Fibroblast of skin of abdomen (primary cell): ENCODE measurements at places on chromosomes 1 and 21.

GRCh38 chr1:166721145-166721544, 118.1 kb upstream of the POGK start:
- DNase-seq, result no peak

DNA sequence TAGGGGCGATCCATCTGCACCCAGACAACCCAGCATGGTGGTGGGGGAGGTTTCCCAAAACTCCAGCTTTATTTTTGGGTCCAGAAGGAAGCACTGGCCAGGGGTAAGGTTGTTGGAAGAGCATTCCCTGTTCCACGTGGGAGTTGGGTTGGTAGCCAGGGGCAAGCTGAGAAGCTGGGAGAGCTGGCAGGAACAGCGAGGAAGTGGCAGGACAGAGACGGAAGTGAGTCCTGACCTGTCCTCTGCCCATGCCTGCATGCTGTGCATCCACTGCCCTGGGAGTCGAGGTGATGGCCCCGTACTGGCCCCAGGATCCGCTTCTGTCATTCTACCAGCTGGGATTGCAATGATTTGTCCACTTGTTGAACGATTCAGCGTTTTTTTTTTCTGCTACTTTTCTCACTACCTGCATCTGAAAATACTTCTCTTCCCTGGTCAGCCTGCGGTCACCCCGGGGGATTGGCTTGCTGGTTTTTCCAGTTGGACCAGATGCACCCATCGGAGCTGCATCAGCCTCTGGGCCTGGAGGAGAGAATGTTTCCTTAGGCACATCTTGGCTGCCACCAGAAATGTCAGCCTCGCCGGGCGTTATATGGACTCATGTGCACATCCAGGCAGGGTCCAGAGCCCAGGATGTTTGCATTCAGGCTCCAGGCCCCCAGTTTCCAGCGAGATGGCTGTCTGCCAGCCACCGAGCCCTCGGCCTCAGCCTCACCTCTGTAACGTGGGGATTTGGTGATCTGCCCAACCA, 28.3 kb upstream of the TMPRSS2 start:
- no peak for DNase-seq

DNA sequence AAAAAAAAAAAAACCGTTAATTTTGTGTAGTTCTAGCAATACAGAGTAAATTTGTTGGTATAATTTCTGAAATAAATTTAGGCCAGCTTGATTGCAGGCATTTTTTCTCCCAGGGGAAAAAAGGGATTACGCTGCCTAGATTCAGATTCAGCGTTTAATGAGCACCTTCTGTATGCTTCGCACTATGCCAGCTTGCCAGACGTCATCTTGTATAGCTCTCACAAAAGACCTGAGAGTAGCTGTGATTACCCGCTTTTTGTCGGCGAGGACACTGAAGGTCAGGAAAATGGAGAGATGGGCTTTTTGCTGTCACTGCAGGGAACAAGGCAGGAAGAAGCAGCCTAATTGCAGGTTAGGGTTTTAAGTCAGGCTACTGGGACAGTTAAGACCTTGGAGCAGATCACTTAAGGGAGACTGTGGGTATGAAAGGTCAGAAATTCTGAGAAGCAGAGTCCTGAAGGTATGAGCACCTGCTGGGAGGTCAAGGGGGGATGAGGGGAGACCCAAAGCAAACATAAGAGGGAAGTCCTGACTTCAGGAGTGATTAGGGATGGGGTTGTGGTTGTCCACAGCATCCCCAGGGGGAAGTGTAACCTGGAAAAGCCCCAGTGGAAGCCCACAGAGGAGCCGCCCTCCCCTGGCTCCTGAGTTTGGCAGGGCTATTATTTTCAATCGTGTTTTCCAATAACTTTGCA, 39.0 kb downstream of the TMCC2 start:
- DNase-seq, result no peak

DNA sequence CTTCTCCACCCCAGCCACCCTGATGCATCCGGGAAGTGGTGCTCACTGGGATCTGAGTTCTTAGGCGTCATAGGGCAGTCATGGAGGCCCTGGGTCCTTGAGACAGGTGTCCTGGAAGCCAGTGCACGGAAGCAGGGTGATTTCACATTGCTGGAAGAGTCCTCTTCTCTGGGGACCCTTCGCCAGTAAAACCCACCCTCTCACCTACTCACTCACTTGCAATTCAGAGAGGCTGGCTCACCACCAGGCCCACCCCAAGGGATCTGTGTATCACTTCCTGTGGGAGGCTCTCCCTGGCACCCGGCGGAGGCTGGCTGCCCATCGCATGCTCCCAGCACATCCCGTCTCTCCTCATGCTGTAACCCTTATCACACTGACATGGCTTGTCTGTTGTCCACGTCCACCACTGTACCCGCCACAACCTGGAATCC, 40.2 kb upstream of the EPS8L3 start:
- no peak for DNase-seq

GRCh38 chr1:92822879-92823278, 9.0 kb upstream of the RPL5 start:
- DNase-seq, result peak; percentile 38

DNA sequence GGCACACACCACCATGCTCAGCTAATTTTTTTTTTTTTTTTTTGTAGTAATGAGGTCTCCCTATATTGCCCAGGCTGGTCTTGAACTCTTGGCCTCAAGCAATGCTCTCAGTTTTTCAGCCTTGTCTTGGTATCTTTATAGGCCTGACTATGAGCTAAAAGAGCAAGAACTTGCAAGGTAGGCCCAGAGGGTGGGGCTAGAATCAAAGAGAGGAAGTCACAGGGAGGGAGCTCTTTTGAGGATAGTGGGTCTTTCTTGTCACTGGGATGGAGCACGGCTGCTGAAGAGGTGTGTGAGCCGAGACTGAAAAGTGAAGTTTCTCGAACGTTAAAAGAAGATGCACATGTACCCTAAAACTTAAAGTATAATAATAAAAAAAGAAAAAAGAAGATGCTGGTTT, 260.0 kb upstream of the BEND5 start:
- no peak for DNase-seq

DNA sequence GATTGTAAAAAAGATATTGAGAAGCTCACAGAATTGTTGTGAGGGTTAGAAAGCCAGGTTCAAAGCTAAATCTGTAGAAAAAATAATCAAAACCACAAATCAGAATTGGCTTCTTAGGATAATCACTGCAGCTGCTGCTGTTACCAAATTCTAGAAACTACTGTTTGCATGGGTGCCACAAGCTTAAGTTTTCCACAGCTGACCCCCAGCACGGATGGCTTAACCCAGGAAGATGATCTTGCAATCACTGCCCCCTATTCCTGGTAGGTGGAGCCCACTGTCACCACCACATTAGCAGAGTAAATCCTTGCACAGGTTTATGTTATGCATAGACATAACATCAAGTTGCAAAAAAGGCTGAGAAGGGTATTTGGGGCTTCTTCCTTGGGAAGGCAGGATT, 877.8 kb upstream of the ADGRL2 start:
- no peak for DNase-seq

DNA sequence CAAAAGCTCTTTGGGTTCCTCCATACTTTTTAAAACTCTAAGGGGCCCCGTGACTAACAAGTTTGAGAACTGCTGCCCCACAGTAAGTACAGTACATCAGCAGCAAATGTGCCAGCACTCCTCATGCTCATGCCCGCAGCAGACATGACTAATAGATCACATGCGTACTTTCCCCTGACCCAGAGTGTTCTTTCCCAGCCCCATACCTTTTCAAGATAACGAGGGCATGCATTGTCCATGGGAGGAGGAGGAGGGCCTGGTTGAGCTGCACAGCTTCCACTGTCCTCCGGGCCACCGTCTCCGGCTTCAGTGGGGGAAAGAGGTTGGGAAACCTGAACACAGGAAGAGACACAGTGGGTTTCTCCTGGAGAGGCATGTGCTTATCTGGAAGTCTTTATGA, 45.5 kb downstream of the DHRS3 start:
- no peak for DNase-seq

GRCh38 chr1:60283690-60284089, 210.1 kb upstream of the C1orf87 start:
- DNase-seq, result no peak

DNA sequence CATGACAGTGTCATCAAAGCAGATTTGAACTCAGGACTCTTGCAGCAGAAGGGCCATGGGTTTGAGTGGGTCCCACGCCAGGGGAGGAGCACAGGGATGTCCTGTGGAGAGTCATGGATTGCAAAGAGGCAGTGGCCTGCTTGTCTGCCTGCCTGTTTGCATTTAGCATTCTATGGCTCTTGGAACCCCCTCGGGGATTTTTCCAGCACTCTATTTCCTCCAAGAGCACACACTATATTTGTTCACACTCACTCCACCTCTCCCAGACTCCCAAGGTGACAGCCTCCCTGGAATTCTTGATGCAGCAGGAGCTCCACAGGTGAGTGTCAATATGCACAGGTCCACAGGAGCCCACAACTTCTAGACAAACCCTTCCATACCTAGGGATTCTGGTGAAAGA, 73.1 kb upstream of the LRRN2 start:
- no peak for DNase-seq

- DNase-seq, result no peak
Measured at GRCh38 chr1:110982320-110982719, 18.6 kb upstream of the LRIF1 start.

GRCh38 chr1:151443846-151444782, 15.2 kb downstream of the POGZ start:
- peak; percentile 73 for DNase-seq

- peak; percentile 91 for DNase-seq
Measured at GRCh38 chr1:172293429-172293828, 127.1 kb upstream of the C1orf105 start.

DNA sequence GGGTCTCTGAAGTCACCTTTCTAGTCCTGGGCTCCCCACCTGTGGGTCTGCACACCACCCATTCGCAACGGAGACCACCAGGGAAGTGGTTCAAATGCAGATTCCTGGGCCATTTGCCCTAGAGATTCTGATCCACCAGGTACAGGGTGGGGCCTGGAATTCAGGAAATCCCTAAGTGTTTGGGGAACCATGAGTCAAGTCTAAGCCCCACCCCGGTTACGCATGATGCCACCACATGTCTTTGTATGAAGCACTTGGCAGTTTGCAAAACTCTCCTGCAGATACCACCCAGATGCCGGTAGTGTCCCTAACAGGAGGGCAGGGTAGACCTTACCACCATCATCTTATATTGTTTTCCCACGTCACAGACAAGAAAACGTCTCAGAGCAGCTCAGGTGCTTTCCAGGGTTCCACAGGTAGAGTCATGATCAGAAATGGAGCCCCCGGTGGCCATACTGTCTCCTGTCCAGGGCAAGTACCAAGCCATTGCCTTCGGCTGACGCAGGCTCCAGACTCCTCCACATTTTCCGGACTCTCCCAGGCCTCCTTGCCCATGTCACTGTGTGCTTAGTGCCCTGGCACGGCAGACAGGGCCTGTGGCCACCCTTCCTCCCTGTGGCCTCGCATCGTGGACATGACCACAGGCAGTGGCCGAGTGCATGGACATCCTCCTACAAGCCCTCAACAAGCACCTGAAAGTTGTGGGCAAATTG, 89.2 kb upstream of the TMEM51 start:
- DNase-seq, result no peak

- DNase-seq, result no peak
Measured at GRCh38 chr1:64680599-64680998, 64.3 kb upstream of the RAVER2 start.

DNA sequence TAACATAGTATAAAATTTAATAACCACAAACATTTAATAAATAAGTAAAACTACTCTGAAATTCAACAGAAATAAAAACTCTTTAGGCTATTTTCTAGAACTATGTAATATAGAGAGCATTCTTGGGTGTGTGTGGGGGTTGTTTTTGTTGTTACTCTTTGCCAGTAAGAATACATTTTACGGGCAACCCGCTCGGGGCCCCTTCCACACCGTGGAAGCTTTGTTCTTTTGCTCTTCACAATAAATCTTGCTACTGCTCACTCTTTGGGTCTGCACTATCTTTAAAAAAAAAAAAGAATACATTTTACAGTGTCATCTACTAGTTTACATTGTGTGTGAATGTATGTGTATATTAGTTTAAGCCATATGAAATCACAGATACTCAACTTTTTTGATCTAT, 16.0 kb upstream of the GIPC2 start:
- no peak for DNase-seq

DNA sequence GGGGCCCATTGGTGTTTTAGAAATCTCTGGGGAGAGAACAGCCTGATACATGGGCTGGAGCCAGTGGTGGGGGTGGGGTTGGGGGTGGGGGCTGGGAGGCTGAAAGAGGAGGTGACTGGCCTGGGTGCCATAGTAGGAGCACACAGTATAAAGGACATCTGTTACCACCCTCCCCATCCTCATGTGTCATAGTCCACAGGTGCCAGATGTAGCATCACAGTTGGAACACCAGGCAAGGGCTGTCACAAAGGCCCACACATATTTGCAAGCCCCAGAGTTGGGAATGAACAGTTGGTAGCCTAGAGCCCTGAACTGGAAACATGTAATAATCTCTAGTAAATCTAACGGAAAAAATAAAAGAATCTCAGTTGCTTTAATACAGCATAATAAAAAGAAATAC, 55.1 kb upstream of the CR2 start:
- DNase-seq, result no peak

DNA sequence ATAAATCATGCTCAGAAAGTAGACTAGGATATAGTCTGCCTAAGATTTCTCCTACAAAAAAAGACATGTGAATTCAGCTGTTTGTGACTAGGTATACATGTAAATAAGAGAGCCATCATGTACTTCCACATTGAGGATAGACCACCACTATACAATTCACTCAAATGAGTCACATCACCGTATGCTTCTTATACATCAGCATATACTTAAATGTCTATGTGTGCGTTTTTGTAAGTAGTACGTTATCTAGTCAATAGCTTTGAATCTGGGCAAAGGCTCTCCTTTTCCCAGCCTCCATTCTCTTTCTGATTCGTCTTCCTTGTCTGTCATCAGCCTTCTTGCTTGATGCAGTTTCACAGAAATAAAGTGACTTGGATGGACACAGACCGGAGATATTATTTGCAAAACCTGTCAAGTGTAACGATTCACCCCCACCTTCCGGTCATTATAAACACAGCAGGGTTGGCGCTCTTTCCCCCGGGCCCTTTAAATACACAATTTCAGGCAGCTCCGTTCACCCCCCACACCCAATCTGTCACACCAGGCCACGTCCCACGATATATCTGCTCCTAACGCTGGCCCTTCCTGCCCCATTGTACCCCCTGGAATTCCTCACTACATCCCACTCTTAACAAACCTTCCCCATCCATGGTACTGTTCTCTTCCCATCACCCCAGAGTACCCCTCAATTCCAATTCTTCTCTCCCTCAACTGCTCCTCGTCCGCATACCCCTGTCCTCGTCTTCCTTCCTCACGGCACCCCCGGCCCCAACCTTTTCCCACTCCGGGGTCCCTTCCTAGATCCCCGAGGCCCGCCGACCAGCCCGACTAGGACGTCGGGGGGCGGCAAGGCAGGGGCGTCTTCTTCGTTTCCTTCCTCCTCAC, 636 bp downstream of the VAMP4 start:
- no peak for DNase-seq

- no peak for DNase-seq
Measured at GRCh38 chr1:18200918-18201317, 93.3 kb downstream of the IGSF21 start.
